ENCODE measurements at places on chromosomes 5 and 9.

GRCh38 chr9:134178768-134179551 is 14.6 kb upstream of the RNU6ATAC start:
- no peak for DNase-seq

- DNase-seq: no peak
Measured at GRCh38 chr9:79215821-79216220, 355.9 kb upstream of the TLE4 start.

GRCh38 chr9:132190966-132191365 is 29.1 kb downstream of the NTNG2 start:
- no peak for DNase-seq

- DNase-seq: no peak
Measured at GRCh38 chr9:33797837-33798236, 2.5 kb downstream of the PRSS3 start.

DNA sequence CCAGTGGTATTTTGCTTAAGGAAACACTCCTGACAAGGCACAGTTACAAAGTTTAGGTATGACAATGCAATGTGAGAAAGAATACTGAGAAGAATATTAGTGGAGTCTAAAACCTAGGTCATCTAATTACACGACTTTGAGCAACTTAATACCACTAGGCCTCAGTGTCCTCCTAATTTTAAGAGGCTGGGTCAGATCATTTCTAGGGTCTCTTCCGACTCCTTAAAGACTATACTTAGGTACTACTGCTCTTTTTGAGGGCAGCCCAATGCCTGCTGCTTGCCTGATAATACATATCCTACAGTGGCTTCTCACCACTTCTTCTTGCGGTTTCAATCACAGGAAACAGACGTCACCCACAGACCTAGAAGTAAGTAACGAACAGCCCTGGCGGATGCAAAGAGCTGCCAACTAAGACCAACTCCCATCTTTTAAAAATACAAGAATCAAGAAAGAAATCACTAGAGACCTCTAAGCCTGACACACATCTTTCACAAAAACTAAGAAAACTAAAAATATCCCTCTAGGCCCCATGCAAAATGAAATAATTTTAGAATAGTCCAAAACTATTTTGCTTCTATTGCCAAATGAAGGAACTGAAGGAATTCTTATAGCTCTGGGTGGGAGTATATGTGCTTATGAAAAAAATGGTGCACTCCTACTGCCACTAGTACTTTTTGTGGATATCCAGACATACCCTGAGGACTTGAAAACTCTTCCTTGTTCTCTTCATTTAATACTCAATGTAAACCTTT is 13.1 kb downstream of the DIAPH1 start:
- peak; percentile 92 for DNase-seq

GRCh38 chr5:178391480-178391879 is 158.9 kb upstream of the PHYKPL start:
- no peak for DNase-seq

- DNase-seq: peak; percentile 85
Measured at GRCh38 chr9:94945197-94946144, 219.0 kb downstream of the AOPEP start.

DNA sequence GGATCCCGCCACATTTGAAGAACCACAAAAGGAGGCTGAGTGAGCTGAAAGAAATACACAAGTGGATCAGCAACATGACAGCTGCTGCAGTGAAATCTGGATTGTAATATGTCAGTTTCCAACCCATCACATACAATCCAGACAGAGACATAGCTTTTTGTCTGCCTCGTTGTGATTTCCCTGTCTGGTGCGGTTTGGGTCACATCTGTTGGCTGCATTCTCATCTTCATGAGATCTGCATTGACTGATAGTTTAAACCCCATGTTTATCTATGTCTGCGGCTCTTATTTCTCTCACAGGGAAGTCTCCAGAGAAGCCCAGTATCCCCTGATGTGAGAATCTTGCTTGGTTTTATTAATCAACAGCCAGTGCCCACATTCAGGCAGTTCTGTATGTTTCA is 403.1 kb upstream of the ZNF608 start:
- DNase-seq: peak; percentile 66

DNA sequence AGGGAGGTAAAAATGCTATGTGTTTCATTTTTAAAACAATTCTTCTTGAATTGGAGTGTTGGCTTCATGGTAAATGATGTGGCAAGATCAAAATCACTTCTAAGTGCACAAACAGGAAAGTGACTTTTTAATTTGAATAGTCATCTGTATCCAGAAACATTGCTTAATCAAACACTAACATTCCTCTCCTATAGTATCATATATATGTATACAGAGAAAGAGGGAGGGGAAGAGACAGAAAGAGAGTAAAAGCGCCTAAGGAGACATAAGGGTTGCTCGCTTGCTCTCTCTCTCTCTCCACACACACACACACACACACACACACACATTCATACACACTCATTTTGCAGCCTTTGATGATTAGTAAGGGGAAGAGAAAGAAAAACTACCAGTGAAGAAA is 95.4 kb upstream of the PRDM9 start:
- no peak for DNase-seq

GRCh38 chr5:168747987-168748777 is 169.0 kb upstream of the PANK3 start:
- no peak for DNase-seq

DNA sequence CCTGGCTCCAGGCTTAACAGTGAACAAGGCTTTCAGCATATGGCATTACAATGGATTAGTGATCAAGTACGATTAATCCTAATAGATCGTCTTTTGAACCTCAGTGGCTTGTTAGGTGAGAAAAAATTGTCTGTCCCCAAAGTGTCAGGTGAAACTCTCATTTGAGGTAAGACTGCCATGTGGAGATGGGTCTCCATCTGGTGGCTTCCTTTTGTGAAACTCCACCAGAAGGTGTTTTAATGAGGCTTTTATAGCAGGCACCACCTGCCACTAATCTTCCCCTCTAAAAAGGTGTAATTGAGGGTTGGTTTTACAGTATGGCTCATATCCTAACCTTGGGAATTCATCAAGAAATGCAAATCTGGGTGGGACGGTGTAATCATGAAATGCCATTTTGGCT is 471.1 kb upstream of the MPDZ start:
- DNase-seq: no peak

GRCh38 chr5:146016764-146017484 is 80.5 kb downstream of the SH3RF2 start:
- DNase-seq: no peak

DNA sequence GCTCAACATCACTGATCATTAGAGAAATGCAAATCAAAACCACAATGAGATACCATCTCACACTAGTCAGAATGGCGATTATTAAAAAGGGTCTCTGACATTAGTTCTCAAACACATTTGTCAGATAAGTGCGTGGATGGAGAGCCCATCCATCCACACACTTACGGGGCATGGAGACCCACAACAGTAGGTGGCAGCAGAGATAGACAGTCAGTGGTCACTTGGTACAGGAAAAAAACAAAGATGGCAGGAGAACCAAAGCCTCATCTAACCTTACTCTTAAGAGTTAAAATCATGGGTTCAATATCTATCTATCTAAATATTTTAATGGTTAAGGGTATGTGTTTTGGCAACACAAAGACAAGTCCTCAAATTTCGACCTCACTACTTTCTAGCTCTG is 1378.7 kb upstream of the C9orf72 start:
- no peak for DNase-seq

DNA sequence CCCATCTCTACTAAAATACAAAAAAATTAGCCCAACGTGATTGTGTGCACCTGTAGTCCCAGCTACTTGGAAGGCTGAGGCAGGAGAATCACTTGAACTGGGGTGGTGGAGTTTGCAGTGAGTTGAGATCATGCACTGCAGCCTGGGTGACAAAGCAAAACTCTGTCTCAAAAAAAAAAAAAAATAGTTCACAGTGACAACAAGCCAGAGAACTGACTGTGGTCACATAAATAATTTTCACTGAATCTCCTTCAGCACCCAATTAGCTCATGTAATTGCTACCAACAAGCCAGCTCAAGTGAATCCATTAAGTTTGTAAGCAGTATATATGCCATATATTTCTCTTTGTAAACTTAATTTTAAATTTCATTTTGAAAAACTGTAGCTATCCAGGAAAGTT is 14.5 kb upstream of the AFAP1L1 start:
- DNase-seq: no peak

- DNase-seq: no peak
Measured at GRCh38 chr5:10577371-10578292, 13.8 kb downstream of the ANKRD33B start.

DNA sequence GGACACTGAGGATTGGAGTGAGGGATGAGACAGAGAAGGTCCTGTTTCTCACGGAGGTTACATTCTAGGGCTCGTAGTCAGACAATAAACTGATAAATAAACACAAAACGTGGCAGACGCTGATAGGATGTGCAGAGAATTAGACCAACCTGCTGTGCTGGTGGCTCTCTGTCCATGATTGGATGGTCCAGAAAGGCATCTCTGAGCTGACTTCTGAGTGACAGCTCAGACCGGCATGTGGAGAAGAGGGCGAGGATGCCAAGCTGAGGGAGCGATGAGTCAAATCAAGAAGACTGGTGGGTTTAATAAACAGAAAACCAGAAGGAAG is 132.3 kb upstream of the TAF11L2 start:
- DNase-seq: peak; percentile 74

GRCh38 chr9:114488398-114489129 is 16.7 kb downstream of the WHRN start:
- no peak for DNase-seq

GRCh38 chr5:13749766-13750165 is 194.7 kb downstream of the DNAH5 start:
- no peak for DNase-seq

- no peak for DNase-seq
Measured at GRCh38 chr5:169695025-169695625, 58.0 kb downstream of the DOCK2 start.

DNA sequence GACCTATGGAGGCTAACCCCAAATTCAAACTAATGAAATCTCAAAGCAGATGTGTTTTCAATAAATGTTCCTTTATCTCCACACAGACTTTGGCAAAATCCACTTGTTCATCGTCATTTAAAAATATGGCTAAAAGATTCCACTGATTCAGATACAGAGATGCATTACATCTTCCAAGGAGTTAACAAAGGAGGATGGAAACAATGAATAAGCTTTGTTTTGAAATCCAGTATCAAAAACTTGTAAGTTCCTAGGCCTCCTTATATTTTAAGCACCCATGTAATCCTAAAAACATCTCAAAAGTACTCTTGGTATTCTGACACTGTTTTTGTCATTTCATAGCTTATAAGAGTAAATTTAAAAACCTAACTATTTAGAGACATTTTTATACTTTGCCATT is 345.6 kb upstream of the ACTBL2 start:
- no peak for DNase-seq

DNA sequence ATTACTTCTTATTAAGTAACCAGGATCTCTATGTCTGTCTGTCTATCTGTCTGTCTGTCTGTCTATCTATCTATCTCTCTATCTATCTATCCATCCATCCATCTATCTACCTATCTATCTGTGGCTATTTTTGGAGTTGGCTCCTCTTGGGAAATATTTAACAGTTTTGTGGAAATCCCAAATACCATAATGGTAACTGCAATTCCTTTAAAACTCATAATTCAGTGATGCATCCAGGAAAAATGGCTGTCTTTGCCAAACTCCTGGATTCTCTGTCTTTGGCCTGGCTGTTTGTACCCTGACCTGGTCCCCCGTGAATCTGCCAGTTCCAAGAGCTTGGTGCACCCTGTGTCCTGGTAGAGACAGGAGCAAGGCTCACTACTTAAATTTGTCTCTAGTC is 197.0 kb downstream of the PCSK1 start:
- DNase-seq: no peak

DNA sequence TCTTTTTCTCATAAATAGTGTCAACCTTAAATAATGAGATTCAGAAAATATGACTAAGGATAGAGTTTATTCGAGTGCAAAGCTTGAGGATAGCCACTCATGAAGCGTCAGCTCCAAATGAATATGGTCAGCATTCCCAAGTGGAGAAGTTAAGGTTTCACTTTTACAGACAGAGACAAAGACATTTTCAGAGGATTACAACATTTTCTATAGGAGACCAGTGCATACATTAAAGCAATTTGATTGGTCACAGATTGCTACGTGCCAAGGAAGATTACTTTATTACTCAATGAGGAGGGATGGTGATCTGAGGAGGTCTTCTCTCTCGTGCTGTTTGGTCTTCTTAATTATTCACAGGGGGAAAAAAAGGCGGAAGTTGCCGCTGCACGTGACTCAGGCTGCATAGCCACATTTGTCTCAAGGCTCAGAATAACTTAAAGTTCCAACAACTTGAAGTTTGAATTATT is 60.1 kb upstream of the SPATA31C2 start:
- peak; percentile 5 for DNase-seq

DNA sequence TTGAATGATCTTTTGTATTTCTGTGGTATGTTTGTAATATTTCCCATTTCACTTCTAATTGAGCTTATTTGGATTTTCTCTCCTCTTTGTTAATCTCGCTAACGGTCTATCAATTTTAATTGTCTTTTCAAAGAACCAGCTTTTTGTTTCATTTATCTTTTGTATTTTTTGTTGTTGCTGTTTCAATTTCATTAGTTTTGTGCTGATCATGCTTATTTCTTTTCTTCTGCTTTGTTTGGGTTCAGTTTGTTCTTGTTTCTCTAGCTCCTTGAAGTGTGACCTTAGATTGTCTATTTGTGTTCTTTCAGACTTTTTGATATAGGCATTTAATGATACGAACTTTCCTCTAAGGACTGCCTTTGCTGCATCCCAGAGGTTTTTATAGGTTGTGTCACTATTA is 28.4 kb upstream of the SNCAIP start:
- no peak for DNase-seq

Measured in brain microvascular endothelial cell (primary cell).